WERI-Rb-1 (cell line): ENCODE measurements at places on chromosomes 12 and 14.

- DNase-seq: peak; percentile 85
These were observed at the start of gene SIX1 for GRCh38 chr14:60648934-60649874. SIX1 (minus strand) TSS chr14:60649477; CDS start chr14:60649189, 288 bp downstream.

DNA sequence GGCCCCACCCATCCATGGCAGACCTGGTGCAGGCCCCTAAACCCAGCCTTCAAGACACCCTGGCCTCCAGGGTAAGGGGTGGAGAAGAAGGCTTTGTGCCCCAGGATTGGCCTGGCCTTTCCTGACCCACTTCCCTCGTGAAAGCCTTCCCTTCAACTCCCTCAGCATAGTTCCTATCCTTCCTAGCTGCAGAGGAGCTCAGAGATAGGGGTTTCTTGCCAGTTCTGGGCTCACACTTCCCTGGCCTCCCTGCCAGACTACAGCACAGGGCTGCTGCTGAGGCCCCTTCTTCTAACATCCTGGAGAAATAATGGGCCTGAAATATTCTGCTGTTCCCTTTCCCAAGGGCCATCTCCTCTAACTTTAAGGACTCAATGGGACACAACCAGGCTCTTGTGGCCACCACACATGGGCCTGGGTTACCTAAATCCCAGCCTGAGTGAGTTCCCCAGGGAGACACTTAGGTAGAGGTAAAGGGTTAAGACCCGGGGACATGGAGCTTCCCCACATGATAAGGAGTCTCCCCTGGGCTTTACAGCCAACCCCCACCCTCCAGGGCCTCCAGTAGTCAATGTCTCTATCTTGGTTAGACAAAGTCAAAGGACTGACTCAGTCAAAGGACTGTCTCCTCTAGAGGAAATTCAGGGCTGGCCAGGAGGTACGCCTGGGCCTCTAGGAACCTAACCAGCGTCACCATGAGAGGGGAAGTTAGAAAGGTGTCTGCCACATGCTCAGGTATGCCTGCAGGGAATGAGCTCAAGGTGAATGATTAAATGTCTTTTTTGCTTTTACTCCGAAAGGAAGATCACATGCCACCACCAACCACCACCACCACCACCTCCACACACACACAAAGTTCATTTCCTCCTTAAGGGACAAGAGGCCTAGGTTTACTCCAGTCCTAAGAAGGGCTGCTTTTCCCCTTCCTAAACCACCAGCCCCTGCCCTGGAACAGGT, 7.1 kb downstream of the ZFP36L1 start:
- DNase-seq: no peak

GRCh38 chr14:103328941-103329340, 5.1 kb upstream of the EIF5 start:
- DNase-seq: no peak

GRCh38 chr12:8037947-8038346, 5.4 kb downstream of the FOXJ2 start:
- DNase-seq: no peak

- no peak for DNase-seq
These were observed 462 bp downstream of the SRP54 start for GRCh38 chr14:34983148-34983760.

GRCh38 chr12:31850268-31850667, 108.9 kb upstream of the RESF1 start:
- DNase-seq: no peak

DNA sequence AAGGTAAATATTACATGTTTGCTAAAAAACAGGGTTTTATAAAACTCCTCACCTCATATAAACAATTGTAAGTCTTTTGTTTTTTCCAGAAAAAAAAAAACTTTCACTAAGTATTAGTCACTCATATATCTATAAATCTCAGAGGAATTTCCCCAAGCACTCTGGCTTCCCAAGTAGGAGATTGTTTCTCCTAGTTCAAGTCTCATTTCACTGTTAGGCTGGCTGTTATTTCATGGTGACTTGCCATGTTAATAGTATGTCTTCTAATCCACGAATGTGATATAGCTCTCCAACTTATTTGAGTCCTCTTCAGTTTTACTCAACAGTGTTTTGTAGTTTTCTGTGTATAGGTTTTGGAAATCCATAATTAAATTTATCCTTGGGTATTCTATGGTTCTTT, 61.6 kb downstream of the CAPZA3 start:
- DNase-seq: no peak

DNA sequence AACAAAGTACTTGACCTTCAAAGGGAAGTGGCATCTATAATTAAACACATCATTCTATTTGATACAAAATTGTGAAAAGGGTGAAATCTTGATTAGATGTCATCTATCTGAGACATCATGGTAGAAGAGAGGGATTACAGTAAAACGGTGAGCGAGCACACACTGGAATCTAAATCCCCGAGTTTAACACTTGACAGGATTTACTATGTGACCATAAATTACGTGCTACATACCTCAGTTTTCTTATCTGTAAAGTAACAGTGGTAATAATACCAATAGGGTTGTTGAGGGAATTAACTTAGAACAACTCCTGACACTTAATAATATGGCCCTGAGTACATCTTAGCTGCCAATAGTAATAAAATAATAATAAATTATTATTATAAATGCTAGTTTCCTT, 13.3 kb downstream of the USP44 start:
- no peak for DNase-seq
